ENCODE measurements at places on chromosomes 1 and 21.

- DNase-seq: no peak
Observed at GRCh38 chr1:219247441-219247840, 73.8 kb downstream of the LYPLAL1 start.

DNA sequence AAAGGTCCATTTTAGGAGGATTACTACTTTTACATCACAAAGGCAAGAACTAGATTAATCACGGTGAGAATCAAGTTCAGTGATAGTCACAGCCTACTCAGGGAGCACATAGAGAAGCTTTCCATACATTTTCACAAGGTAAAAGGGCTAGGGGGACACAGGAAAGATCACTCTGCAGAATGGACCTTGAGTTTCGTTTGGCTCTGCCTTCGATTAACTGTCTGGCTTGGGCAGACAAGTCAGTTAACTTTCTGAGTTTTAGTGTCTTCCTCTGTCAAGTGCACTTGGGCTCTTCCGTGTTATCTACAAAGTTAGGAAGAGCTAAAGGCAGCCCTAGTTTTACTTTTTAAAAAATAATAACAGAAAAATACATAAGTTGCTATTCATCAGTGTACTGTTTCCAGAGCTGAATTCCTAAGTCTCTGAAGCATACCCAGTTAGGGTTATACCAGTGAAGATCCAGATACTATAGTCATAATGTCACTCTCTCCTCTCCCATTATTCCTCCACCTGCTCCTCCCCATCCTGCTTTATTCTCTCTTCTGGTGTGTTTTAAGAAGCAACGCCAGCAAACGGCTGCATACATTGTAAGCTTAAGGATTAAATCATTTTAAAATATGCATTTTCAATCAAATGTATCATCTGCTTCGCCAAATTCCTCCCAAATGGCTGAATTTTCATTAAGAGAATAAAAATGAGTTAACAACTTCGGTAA, 1.7 kb downstream of the CEP170 start:
- DNase-seq: no peak

DNA sequence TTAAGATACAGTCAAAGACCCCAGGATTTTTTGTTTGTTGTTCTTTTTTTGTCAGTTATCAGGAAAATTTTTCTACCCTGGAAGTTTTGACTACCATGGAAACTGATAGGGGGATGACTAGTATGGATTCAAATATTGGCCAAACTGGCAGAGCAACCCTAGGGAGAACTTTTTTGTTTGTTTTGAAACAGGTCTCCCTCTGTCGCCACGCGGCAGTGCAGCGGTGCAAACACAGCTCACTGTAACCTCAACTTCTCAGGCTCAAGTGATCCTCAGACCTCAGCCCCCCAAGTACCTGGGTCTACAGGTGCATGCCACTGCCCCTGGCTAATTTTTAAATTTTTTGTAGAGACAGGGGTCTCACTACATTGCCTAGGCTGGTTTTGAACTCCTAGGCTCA, 46.6 kb downstream of the TOR3A start:
- no peak for DNase-seq

DNA sequence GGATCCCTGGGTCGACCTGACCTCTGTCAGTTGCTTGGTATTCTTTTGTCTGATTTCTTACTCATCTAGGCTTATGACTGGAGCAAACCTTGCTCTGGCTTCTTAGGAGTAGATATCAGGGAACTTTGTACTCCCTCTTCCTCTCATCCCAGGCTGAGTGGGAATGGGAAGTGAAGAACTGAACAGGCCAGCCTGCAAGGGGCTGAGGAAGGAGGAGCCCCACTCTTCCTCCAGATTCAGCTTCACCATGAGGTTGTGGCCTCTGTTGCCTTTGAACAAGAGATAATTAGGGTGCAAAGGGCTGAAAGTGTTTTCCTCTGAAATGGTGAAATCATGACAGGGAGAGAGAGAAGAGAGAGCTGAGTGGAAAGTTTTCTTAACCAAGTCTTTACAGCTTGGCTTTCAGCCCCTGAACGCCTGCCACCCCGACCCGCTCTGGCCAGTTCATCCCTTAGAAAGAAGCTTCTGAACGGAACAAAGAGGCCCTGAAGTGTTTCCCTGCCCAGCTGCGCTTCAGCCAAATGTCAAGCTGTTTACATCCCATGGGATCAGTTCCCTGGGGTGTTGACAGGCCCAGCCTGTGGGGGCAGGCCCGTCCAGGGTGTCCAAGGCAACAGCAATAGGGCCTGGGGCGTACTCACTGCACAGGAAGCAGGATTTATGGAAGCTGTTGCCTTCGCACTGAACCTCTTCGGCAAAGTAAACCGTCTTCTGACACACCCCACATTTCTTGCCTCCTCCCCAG, 11.2 kb downstream of the CSRP1 start:
- peak; percentile 88 for DNase-seq

- no peak for DNase-seq
Observed at GRCh38 chr1:26861889-26862378, 1.0 kb upstream of the SFN start.

GRCh38 chr1:2072109-2072806, 22.0 kb downstream of the PRKCZ start:
- DNase-seq: no peak

DNA sequence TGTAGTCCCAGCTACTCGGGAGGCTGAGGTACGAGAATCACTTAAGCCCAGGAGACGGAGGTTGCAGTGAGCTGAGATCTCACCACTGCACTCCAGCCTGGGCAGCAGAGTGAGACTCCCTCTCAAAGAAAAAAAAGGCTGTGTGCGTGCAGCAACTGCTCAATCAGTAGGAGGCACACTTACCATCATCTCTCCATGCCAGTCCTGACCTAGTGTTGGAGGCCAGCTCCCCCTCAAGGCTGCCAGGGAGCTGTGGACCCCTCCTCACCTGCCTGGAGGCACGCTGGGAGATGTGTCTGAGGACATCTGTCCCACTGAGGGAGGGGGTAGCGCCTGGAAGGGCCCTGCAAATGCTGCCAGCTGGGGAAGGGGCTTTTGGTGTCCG, 11.9 kb downstream of the RPS6KA1 start:
- DNase-seq: no peak

- no peak for DNase-seq
Observed at GRCh38 chr21:21034036-21034435, 35.8 kb downstream of the NCAM2 start.

DNA sequence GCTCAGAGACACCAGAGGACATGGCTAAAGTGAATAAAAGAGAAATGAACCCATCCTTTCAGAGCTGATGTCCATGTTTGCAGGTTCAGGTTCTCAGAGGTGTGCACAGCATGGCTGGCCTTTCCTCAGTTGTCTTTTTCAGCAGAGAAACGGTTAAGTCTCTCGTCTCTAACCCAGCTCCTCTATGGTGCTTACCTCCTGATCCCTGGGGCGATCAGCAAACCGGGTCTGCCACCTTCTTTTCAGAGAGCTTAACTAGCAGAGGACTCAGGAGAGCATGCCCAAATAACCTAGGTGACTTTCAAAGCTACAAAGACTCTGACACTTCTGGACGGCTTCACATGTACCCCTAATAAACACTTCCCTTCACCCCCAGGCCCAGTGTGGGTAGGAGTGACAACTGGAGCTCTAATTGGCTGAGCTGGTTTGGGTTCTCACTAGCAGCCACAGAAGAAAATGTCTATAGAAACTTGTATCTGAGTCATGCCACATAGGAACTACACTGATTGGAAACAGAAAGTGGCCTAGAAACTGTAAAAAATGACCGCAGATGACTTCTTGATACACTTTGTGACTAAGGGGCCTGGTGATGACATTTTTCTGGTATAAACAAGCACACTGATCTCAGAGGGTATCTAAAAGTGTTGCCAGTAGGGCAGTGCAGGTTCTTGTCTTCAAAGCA, at the start of gene AIM2:
Gene AIM2 (minus strand): TSS at position 329 of the 682 bp plus-strand sequence. CDS start 3,267 bp downstream, outside the sequence.
- DNase-seq: no peak

DNA sequence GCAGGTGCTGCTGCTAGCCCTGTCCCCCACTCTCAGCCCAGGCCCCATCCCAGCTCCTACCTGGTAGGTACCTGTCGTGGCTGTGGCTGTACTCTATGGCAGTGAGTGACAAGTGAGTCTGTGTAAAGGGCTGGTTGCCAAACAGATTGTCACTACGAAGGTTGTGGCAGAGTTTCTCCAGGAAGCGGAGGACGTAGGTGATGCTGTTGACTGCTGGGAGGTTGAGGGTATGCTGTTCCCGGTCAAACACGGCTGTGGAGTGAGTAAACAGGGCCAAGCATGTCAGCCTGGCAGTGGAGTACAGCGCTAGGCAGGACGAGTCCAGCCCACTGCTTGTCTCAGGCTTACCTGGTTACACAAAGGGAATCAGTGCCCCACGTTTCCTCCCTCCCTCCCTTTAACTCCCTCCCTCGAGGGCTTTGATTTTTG, 24.8 kb upstream of the SLFNL1 start:
- no peak for DNase-seq

DNA sequence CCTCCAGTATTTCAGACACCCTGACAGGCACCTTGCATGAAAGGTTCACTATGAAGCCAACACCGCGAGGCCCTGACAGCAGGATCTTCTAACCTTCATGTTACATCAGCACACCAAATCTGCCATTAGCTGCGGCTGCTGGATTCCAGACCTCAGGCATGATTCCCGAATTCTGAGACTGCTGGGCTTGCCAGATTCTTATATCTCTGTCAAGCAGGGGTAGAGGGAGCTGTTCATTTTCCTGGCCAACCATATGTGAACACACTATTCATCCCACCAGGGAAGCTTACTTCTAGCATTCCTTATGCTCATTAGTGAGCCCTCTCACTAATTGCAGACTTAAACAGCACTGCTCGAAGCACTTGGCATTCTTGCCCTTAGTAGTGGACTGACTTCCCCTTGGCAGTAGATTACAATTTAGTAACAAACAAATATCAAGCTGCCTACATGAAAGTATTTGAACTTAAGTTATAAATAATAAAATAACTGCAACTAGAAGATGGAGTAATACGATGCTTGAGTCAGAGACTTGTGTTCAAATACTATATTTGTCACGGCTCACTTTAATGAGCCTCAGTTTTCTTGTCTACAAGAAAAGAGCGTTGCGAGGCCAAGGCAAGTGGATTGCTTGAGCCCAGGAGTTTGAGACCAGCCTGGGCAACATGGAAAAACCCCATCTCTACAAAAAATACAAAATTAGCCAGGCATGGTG, 43.3 kb downstream of the NID1 start:
- DNase-seq: peak; percentile 63

- no peak for DNase-seq
Observed at GRCh38 chr1:248842781-248843331, 4.8 kb downstream of the ZNF672 start.

GRCh38 chr1:239387304-239388158, 1.2 kb downstream of the CHRM3 start:
- no peak for DNase-seq

DNA sequence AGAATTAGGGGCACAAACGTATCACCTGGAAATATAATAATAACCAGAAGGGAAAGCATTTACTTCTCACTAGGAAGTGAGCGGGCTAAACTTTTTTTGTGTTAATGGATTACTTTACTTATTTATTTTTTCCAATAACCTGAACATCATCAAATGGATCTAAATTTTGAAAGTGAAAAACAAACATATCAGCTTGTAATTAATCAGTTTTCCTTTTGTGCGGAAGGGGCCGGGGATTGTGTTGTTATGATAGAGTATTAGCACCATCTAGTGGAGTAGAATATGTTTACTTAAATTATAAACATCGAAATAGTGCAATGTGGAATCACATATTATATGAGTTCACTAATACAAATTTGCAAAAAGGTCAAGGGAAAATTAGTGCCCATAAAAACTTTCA, 9.0 kb downstream of the CFH start:
- peak; percentile 57 for DNase-seq

DNA sequence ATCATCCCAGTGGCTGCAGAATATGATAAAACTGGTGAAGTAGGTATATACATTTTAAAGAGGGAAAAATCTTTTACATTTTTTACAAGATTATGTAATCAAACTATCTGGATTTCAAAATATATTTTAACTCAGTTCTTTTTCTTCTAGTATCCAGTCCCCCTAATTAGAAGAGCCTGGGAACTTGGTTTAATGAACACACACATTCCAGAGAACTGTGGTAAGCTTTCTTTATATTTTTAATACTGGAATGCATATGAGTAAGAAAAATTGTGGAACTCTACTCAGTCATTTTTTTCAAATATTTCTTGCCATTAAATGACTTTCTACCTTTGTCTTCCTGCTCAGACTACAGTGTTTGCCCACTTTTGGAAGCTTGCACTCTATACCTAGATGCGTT, 8.2 kb downstream of the ACADM start:
- DNase-seq: no peak

DNA sequence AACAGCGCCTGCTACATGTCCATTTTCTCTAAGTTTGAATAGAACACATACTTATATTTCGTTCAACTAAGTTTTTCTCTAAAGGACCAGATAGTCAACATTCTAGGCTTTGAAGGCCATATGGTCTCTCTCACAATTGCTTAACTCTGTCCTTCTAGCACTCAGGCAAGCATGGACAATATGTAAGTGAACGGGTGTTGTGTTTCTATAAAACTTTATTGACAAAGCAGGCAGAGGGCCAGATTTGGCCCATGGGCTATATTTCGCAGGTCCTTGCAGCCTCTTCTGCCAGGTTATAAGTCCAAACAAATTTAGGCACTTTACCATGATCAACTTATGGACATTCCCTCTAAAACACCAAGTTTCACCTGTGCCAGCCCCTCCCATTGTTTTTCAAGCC, 21.1 kb downstream of the KLHDC7A start:
- no peak for DNase-seq

DNA sequence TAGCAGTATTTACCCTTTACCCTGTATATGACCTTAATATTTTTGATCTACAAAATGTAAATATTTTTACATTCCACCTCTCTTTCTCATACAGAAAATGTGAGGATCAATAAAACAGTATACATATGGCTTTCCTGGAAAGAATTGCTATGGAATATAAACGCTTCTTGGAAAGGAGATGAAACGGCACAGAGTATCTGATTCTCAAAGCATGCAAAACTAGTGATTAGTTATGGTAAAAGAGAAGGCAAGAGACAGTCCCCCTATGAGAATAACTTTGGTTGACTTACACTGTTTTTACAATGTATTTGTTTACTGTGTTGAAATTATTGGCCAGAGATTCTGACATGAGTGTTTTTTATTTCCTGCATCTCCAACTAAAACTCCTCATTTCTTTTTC, 204.6 kb upstream of the C21orf91 start:
- DNase-seq: no peak

DNA sequence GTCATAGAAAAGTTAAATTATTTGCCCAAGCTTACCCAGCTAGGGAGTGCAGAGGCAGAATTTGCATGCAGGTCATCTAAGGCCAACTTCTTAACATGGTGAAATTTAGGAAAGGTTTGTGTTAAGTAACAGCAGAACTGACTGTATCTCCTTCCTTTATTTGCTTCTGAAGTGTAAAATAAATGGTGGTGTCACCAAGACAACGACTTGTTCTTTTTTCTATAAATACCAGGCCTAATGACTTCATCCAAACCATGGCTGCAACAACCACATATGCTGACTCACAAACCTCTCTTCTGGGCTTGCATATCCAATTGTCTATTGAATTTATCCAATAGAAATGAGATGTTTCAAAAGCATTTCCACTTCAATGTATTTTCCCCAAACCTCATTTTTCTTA, 19.1 kb downstream of the COL24A1 start:
- DNase-seq: peak; percentile 73
